MCF 10A (cell line): ENCODE measurements at places on chromosomes 13 and 19. TPM values are rescaled to one million over a fixed set of nuclear protein-coding genes. Genes with fewer than 3 reads are reported as not detected.

- H3K4me3 ChIP-seq = no peak overlapping the region
- peaks cover 41% of the 10 kb centered on the region for H3K4me1 ChIP-seq
- no peaks in the 10 kb centered on the region for H3K27me3 ChIP-seq
- H3K36me3 ChIP-seq = peaks cover 33% of the 10 kb centered on the region
These were observed 45.8 kb downstream of the GAS6 start for GRCh38 chr13:113817860-113818691.

DNA sequence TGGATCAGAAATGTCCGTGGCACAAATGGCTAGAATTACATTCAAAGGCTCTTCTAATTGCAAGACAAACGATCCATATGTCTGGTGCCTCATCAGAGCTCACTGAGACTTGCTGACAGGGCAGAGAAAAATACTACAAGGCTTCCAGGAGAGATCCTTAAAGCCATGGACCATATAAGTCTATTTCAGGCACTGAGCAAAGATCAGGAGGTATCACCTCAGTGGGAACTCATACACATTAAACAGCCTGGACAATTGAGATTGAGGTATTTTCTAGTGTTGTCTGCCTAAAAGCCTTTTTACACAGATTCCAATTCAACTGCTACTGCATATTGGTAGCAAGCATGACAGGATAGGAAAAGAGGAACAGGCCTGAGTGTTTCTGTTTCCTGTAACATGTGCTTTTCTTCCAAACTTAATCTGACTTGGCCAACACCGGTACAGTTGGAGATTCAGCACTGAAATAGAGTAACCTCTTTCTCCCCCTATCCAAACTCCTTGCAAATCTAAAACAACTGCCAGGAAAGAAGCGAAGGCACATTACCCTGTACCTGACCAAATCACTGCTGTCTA is 65.9 kb downstream of the SERP2 start:
- no peak overlapping the region for H3K27ac ChIP-seq
- H3K27me3 ChIP-seq = no peaks in the 10 kb centered on the region
- no peak overlapping the region for H3K4me3 ChIP-seq

ZNF667 gene
- not detected in 2 replicates for total RNA-seq

GPR183 gene
- not detected in 2 replicates for total RNA-seq

WDR87 gene
- total RNA-seq = not detected in 2 replicates
